ENCODE measurements at places on chromosomes 11 and 22.

DNA sequence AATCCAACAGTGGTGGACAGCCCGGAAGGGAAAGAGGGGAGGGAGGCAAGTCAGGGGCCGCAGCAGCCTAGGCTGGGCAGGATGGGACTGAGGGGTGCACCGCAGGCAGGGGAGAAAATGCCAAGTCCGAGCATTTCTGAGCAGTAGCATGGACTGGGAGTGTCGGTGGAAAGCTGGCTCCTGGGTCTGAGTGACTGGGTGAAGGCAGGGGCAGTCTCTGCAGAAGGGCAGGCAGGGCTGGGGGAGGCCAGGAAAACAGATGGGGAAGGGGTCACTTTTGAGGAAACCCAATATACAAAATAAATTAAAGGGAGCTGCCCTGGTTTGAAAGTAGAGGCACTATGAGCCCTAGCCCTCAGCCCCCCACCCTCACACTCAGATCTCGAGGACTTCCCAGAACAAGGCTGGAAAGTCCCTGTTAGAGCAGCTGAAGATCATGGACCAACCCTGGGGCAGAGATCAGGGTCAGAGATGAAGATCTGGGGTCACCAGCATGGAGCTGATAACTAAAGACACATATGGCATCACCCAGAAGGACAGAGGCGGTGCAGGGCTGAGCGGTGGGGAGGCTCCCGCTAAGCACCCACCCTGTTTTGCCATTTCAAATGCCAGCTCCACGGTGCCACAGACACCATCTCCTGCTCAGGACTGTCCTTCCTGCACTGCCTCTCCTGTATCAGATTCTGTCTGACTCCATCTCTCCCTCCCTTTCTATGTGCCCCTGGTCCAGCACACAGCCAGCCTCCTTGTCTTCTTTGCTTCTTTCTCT, 32.4 kb upstream of the ETS1 start:
- no peak for DNase-seq

DNA sequence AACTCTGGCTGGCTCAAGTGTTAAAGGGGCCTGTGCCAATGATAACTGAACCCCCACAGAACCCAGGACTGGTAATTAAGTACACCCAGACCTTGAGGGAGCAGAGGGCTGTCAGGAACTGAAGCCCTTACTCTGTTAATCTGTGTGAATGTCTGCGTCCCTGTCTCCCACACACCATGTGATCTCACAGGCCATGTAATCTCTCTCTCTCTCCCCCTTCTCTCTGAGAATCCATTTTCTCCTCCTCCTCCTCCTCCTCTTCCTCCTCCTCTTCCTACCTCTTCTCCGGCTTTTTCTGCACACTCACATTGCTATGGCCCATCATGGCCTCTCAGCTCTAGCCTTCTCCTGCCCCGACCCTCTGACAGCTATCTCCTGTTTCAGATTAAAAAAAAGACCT, 14.6 kb upstream of the IRAG1 start:
- DNase-seq: no peak

DNA sequence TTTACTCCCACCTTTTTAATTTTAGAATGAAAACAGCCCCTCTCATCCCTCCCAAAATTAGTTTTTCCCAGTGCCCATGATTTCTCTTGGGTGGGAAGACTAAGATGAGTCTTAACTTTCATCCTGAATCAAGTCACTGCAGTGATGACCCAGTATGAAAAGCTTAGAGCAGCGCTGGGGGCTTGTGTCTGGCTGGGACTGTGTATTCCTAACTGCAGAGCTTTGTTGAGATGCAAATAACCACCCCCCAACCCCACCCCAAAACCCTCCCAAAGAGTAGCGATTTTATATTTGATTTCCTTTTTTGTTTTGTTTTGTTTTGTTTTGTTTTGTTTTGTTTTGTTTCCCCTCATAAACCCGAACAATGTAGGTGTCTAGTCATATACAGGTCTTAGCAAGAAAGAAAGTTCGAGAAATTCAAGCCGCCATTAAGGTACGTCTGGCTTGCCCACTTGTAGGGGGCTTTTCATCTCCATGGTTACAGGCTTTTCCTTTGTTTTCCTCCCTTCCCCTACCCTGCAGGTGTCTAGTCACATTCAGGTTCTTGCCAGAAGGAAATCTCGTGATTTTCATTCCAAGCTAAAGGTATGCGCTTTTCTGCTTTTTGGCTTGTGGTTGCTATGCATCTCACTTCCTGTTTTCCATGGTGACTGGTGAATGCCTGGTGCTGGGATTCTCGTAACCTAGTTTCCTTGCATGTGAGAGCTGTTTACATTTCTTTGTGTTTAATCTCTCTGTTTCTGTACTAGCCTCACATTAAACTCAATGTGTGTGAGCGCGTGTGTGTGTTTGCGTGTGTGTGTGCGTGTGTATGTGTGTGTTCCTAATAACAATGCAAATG, 144.6 kb upstream of the RASSF10 start:
- DNase-seq: no peak

DNA sequence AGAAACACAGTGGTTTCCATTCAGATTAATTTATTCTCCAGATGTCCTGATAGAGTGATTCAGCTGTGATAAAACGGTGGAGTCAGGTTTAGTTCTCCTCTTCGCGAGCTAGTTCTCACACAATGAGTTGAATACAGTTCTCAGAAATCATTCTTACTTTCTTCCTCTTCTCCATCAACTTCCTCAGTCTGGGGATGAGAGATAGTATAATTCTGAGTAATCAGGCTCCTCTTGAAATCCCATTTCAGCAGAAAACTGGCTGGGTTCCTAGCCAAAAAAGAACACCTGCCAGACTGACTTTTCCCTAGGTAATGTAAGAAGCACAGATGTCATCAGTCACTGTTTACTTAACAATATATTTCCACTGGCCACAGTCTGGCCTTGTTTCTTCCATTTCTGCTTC, 76.7 kb downstream of the SVIP start:
- DNase-seq: no peak

DNA sequence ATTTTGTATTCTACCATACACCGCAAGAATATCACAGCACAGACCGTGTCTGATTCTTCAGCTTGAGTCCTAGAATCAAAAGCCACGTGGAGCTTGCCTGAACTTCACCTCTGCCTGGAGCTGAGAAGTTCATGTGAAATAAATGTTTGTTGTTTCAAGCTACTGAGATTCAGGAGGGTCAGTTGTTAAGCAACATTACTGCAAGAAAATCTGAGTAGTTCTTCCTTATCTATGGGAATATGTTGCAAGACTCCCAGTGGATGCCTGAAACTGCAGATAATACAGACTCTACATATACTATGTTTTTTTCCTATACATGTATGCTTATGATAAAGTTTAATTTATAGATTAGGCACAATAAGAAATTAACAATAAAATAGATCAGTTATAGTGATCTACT, 995.3 kb downstream of the TBC1D22A start:
- no peak for DNase-seq

Data from stimulated activated CD4-positive, alpha-beta T cell treated with anti-CD3 and anti-CD28 coated beads, Interleukin-2, amount 100 ng/mL, for 48 hours (primary cell).